GM12878 (cell line): ENCODE measurements at places on chromosomes 4 and X. TPM values are rescaled to one million over a fixed set of nuclear protein-coding genes. Genes with fewer than 3 reads are reported as not detected.

CFAP47 gene
- polyA plus RNA-seq = 0.13 TPM in 1 of 2 replicates, not detected in the other

RTL9 gene
- polyA plus RNA-seq = 0.24 and 0.33 TPM in 2 replicates

CFAP99 gene
- polyA plus RNA-seq = not detected in 2 replicates

RTL5 gene
- polyA plus RNA-seq = not detected in 2 replicates

RS1 gene
- 0.04 TPM in 1 of 2 replicates, not detected in the other for polyA plus RNA-seq

TLR3 gene
- not detected in 2 replicates for polyA plus RNA-seq

CENPI gene
- polyA plus RNA-seq = 12.9 and 16.1 TPM in 2 replicates

SERPINA7 gene
- not detected in 2 replicates for polyA plus RNA-seq

PRDM8 gene
- polyA plus RNA-seq = 0.06 and 0.09 TPM in 2 replicates

VEGFC gene
- not detected in 2 replicates for polyA plus RNA-seq

FLNA gene
- polyA plus RNA-seq = 321 and 344 TPM in 2 replicates

GAGE12J gene
- not detected in 2 replicates for polyA plus RNA-seq

ZIC3 gene
- polyA plus RNA-seq = not detected in 2 replicates

DTHD1 gene
- 1.1 and 1.9 TPM in 2 replicates for polyA plus RNA-seq

DSPP gene
- polyA plus RNA-seq = not detected in 2 replicates

GPRASP3 gene
- polyA plus RNA-seq = 0.14 and 0.30 TPM in 2 replicates

ACE2 gene
- polyA plus RNA-seq = not detected in 2 replicates

SMIM10 gene
- polyA plus RNA-seq = not detected in 2 replicates

IL15 gene
- polyA plus RNA-seq = 9.5 and 11.4 TPM in 2 replicates

FGB gene
- polyA plus RNA-seq = not detected in 2 replicates

S100G gene
- 0.33 TPM in 1 of 2 replicates, not detected in the other for polyA plus RNA-seq

EGF gene
- 0.28 and 0.29 TPM in 2 replicates for polyA plus RNA-seq

RIPPLY1 gene
- polyA plus RNA-seq = not detected in 2 replicates

CABS1 gene
- polyA plus RNA-seq = not detected in 2 replicates

PCDH11X gene
- polyA plus RNA-seq = not detected in 2 replicates

STARD8 gene
- not detected in 2 replicates for polyA plus RNA-seq

PPP4R3C gene
- polyA plus RNA-seq = not detected in 2 replicates

CENPU gene
- 84.2 and 90.8 TPM in 2 replicates for polyA plus RNA-seq

NWD2 gene
- not detected in 2 replicates for polyA plus RNA-seq

PI4K2B gene
- 53.4 and 55.3 TPM in 2 replicates for polyA plus RNA-seq

MMRN1 gene
- polyA plus RNA-seq = 0.58 and 0.61 TPM in 2 replicates
